ENCODE measurements at places on chromosomes 11 and 22. TPM values are rescaled to one million over a fixed set of nuclear protein-coding genes. Genes with fewer than 3 reads are reported as not detected.

- peak; percentile 10 for DNase-seq
Measured at GRCh38 chr11:82842019-82842418, 58.2 kb downstream of the PRCP start.

- DNase-seq, result peak; percentile 66
Measured at GRCh38 chr22:46942799-46943785, 180.6 kb downstream of the TBC1D22A start.

DNA sequence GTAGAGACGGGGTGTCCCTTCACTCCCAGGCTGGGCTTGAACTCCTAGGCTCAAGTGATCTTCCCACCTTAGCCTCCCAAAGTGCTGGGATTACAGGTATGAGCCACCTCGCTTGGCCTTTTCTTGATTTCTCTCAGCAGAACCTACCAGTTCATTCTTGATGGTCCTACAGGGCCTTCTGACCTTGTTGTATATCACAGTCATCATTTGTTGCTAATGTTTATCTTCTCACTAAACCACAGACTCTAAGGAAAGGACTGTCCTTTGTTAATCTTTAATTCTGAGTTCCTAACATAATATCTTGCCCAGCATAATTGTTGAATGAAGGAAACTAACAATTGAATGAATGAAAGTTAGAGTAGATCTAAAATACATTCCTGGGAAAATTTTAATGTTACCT is 22.0 kb upstream of the ZC3H12C start:
- DNase-seq, result no peak

DNA sequence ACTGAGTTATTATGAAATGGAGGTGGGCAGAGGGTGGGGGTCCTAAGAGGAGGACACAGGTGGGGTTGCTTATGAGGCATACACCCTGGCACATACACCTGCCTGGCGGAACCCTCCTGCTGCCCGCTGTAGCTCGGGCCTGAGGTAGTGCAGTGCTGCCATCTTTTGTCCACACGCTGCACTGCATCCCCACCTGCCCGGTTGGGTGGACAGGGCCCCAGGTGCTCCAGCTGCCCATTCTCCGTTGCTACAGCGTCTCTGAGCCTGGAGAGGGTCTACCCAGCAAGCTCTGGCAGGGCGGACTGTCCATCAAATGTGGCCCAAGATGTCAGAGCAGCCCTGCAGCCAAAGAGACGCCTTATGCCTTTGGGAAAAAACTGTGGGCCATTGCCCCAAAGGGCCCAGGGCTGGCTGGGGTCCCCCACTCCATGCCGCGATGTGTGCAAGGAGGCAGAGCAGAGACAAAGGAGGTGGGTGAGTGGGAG is 131.2 kb downstream of the BUD13 start:
- no peak for DNase-seq

The RIMBP3B gene
- 0.29 TPM for total RNA-seq

The ELFN2 gene
- total RNA-seq, result 0.29 TPM

The CASP5 gene
- total RNA-seq, result not detected

The ARFIP2 gene
- 74.3 TPM for total RNA-seq
